ENCODE measurements at places on chromosomes 7 and 10.

GRCh38 chr7:157814931-157815705 lies 478.3 kb downstream of the DNAJB6 start:
- no peak for DNase-seq

DNA sequence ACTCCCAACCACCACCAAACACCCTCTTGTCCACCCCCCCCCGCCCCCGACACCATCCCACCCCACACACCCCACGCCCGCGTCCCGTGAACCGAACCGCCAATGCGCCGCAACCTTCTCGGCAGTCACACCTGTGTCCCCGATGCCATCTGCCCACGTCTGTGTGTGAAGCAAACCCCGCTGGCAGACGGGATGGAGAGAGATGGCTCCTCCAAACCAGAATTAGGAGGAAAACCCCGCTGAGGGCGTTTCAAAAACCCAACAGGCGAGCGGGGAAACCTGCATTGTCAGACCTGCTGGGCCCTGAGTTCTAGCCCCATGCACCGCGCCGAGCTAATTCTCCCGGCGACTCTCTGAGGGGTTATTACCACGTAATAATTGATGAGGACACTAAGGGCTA lies 28.6 kb upstream of the KCNK18 start:
- DNase-seq = no peak

- DNase-seq = no peak
Measured at GRCh38 chr10:95831515-95831914, 75.6 kb downstream of the ENTPD1 start.

GRCh38 chr10:3067859-3068179 lies 471 bp downstream of the PFKP start:
- DNase-seq = no peak

DNA sequence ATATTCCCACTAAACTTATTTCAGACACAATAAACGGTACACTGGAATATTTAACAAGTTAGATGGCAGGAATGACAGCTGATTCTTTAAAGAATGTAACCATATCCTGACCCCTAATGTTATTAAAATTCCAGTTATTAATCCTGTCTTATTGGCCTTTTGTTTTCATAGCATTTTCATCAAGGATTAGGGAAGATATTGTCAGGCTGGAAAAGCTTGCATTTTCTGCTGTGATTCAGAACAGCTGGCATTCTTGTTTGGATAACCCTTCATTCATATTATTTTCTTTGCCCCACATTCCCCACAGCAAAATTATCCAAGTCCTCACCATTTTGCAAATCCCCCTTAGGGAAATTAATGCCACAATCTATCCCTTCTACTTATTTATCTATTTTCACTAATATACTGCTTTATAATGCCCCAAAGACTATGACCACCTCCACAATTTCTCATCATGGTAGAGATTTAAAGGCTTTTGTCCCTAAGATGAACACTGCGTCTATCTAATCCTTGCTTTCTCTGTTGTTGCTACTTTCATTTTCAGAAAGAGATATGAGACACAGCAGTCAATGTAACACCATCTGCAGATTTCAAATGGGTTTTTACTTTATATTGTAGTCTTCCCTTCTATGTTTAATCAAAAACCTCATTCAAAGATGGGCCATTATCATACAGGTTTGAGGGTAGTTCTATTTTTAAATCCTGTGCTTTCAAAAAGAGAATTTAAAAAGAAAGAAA lies 475.1 kb downstream of the PARD3 start:
- no peak for DNase-seq

DNA sequence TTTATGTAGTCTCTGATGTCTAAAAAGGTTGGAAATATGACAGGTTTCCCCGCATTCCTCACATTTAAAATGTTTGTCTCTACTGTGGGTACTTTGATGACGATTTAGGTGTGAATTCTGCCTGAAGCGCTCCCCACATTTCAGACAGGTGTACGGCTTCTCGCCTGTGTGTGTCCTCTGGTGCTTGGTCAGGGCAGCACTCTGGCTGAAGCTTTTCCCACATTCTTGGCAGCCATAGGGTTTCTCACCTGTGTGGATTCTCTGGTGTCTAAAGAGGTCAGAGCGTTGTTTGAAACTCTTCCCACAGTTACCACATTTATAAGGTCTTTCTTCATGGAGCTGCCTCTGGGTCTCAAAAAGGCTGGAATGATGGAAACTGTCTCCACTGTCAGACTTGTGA lies 6.3 kb downstream of the ZNF394 start:
- DNase-seq = no peak
